ENCODE measurements at places on chromosomes 3 and 15.

DNA sequence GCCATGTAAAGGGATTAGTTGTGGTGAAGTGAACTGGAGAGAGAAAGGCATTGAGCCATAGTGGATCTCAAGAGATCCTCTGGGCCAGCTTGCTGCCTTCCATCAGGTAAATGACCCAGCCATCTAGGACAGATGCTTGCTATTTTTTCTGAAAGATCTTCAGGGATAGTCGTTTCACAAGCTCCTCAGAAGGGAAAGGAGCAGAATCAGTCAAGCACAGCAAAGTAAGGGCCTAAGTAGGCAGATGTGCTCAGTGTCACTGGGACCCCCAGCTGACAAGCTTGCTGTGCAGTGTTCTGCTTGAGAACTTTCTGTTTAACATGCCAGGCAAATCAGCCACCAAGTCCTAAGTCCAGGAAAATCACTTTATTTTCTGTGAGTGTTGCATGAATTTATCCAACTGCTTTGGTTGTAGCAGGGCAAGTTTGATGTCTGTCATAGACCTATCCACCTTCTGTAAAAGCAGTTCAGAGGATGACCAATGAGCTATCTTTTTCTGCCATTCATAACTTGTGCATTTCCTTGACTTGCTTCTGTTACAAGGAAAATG lies 319.8 kb downstream of the IL5RA start:
- no peak for DNase-seq

DNA sequence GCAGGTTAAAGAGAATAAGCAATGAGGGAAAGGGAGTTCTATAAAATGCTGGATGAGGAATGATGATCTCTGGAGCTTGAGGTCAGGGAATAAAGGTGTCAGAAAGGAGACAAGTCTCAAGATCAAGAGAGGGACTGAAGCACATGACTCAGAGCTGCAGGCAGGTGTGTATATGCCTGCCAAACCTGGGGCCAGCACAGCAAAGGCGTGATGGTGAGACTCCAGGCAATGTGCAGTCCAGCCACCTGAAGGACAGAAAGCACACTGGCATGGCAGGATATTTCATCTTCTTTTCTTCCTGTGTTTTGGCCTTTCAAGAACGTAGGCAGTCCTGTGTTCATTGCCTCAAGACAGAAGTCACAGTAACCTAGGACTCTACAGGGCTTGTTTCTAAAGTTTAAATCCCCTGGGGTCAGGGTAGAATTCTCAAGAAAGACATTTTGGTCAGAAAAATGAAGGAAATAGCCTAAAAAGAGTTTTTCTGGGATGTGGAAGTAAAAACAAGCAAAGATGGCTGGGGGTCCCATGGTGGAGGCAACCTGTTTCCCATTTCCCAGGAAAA lies 55.5 kb upstream of the TOPAZ1 start:
- DNase-seq, result no peak

DNA sequence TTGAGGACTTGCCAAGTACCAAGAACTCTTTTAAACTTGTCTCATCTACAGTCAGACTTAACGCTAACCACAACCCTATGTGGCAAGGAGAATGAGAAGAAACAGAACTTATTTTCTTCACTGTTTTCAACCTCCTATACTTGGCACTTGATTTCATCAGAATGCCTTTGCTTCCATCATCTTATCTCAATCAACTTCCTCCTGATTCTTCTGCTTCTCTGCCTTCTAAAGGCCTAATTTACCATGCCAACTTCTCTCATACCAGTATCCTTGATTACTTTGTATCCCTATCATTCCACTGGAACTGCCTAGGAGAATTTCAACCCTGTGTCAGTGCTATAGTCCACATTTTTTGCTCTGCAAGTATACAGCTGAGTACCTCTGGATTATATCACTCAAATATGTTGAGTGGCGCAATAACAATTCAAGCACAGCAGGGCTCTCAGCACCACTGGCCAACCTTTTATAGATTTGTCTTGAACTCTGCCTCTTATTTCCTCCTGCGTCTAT lies 413.6 kb downstream of the ROBO1 start:
- no peak for DNase-seq

DNA sequence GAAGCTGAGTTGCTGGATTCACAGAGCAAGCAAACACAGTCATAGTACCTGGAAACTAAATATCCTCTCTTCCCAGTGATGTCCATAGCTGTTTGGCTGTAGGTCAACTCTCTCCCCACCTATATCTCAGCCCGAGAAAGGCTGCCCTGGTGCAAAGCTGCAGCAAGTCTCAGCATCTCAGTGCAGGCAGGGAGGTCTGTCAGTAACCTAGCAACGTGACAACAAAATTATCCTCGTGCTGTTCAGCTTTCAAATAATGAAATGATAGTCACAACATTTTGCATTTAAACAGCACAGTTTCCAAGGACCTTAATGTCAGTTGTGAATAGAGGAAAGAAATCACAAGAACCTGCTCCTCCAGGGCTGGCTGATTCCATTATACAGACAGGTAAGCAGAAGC lies 83.6 kb downstream of the CHST2 start:
- no peak for DNase-seq

DNA sequence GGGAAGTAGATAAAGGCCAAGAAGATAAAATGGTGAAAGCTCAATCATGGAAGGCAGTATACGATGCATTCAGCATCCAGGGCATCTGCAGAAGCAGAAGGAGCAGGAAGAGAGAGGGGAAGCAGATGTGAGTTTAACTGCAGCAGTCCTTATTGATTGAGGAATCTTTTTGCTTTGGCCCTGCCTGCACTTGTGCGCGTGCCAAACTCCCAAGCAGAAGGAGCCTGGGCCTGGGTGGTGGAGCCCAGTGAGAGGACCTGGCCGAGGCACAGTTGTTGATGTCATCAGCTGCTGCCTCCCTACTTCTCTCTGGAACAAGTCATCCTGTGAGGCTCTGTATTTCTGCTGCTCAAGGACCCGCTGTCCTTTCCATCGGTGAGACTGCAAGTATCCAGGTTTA lies 65.5 kb upstream of the ROPN1 start:
- no peak for DNase-seq

GRCh38 chr15:74682954-74683353 lies 12.9 kb downstream of the EDC3 start:
- no peak for DNase-seq

Measured in activated T-cell treated with anti-CD3 and anti-CD28 coated beads, Interleukin-2, amount 50 U/mL, for 1 hour (primary cell).